ENCODE measurements at places on chromosomes 16 and 17.

DNA sequence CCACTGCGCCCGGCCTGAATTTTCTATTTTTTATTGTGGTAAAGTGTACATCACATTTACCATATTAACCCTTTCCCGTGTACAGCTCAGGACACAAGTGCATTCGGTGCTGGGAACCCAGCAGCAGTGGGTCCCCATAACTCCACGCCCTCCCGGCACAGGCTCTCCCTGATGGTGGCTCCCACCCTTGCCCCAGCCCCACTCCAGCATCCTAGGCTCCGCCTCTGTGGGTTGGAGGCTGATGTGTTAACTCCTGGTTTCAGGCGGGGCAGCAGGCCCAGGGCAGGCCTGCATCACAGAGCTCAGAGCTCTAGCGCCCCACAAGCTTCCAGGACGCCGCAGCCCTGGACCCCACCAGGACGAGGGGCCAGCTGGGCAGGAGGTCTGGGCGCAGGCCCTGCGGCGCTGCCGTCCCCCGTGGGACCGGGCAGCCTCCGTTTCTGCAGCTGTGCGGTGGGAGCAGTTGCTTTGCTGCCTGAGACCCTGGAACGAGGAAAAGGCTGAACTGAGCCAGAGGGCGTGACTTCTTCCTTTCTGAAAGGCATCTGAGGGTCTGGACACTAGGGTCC lies 19.6 kb downstream of the ZFPM1 start:
- DNase-seq: no peak

GRCh38 chr16:30491744-30492308 lies 19.3 kb downstream of the ITGAL start:
- peak; percentile 53 for DNase-seq

- DNase-seq: no peak
Observed at GRCh38 chr17:72099919-72100318, 20.9 kb upstream of the SOX9 start.

GRCh38 chr16:72202014-72202413 lies 30.1 kb upstream of the PMFBP1 start:
- DNase-seq: no peak

DNA sequence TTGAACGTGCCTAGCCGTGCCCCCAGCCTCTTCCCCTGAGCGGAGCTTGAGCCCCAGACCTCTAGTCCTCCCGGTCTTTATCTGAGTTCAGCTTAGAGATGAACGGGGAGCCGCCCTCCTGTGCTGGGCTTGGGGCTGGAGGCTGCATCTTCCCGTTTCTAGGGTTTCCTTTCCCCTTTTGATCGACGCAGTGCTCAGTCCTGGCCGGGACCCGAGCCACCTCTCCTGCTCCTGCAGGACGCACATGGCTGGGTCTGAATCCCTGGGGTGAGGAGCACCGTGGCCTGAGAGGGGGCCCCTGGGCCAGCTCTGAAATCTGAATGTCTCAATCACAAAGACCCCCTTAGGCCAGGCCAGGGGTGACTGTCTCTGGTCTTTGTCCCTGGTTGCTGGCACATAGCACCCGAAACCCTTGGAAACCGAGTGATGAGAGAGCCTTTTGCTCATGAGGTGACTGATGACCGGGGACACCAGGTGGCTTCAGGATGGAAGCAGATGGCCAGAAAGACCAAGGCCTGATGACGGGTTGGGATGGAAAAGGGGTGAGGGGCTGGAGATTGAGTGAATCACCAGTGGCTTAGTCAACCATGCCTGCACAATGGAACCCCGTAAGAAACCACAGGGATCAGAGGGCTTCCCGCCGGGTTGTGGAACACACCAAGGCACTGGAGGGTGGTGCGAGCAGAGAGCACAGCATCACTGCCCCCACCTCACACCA lies 724 bp downstream of the GAA start:
- DNase-seq: peak; percentile 60

GRCh38 chr17:80116921-80117380 lies 15.6 kb downstream of the GAA start:
- DNase-seq: no peak

DNA sequence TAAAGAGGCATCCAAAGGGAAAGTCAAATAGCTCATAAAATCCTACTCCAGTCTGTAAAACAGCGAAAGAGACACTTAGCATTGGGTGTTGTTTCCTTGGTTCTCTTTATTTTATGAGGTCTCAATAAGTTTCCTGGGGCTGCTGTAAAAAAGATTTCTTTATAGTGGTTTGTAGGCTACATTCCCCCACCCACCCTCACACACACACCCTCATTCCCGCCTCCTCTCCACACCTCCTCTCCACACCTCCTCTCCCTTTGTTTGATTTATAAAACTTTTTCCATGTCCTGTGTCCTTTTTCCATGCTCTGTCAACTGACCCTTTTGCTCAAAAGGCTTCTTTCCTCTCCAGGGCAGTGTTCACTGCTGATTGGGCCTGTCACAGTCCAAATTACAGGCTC lies 178.9 kb upstream of the SOX9 start:
- no peak for DNase-seq

- DNase-seq: peak; percentile 66
Observed at GRCh38 chr17:39462631-39463375, 1.5 kb downstream of the CDK12 start.
